ENCODE measurements at places on chromosomes 11 and 22.
A peak's percentile ranks its signal among the peaks of the same experiment; 100 is the strongest.

- H3K4me1 ChIP-seq = peaks cover 3% of the 10 kb centered on the region
- H3K27ac ChIP-seq = no peak overlapping the region
Observed at GRCh38 chr11:61569701-61570100, 11.2 kb downstream of the SYT7 start.

- H3K4me3 ChIP-seq = peak within 1 kb of the TSS; percentile 80
- peaks cover 6% of the 10 kb centered on the region for H3K27me3 ChIP-seq
- peaks cover 19% of the 10 kb centered on the region for H3K4me1 ChIP-seq
- H3K27ac ChIP-seq = no peak within 1 kb of the TSS
- no peaks in the 10 kb centered on the region for H3K36me3 ChIP-seq
Observed at GRCh38 chr11:13962562-13963168, at the start of gene SPON1. Gene SPON1, plus strand, starts transcription at chr11:13962723. Its CDS starts 182 bp downstream, at chr11:13962905.

DNA sequence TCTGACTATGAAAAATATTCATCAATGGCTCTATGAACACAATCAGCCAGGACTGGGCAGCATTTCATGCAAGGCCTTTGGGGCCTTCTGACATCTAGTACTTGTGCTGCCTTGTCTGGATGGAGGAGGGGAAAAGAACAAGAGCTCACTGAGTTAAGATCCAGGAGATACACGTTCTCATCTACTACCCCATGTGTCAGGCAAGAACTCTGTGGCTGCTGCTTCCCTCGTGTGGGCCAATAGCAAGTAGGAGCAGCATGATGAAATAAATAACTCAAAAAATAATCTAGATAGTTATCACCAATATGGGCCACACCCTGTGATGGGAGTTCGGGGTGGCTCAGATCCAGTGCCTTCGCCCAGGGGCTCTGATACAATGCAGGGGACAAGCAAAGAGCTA is 7.3 kb downstream of the KCNE3 start:
- no peak for DNase-seq
- no peaks in the 10 kb centered on the region for H3K36me3 ChIP-seq
- no peak overlapping the region for H3K27ac ChIP-seq
- H3K27me3 ChIP-seq = no peaks in the 10 kb centered on the region
- H3K4me3 ChIP-seq = no peak overlapping the region

GRCh38 chr11:35144136-35144741 is 5.3 kb downstream of the CD44 start:
- peak overlapping the region; percentile 72 for H3K27ac ChIP-seq
- H3K36me3 ChIP-seq = peaks cover 91% of the 10 kb centered on the region
- no peaks in the 10 kb centered on the region for H3K27me3 ChIP-seq
- peak; percentile 74 for DNase-seq
- peaks cover 27% of the 10 kb centered on the region for H3K4me1 ChIP-seq
- no peak overlapping the region for H3K4me3 ChIP-seq

DNA sequence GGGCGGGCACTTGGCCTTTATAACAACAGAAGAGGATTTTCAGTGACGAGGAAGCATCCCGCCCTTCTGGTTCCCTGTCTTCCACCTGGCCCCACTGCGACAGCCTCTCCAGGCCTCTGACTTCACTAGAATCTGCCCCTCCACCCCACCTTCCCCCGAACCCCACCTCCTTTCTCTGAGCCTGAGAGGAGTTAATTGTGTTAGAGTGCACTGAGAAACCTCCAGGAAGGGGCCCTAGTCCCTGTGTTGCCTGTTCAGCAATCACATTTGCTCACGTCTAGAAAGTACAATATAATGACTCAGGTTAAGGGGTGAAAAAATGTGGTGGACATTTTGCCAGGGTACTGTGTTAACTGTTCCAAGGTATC is 38.8 kb downstream of the PTPRJ start:
- H3K27ac ChIP-seq = no peak overlapping the region
- H3K4me3 ChIP-seq = no peak overlapping the region
- no peaks in the 10 kb centered on the region for H3K27me3 ChIP-seq
- peaks cover 8% of the 10 kb centered on the region for H3K36me3 ChIP-seq

- peaks cover 7% of the 10 kb centered on the region for H3K4me1 ChIP-seq
- no peaks in the 10 kb centered on the region for H3K27me3 ChIP-seq
Observed at GRCh38 chr22:29275819-29276565, 7.9 kb downstream of the EWSR1 start.

DNA sequence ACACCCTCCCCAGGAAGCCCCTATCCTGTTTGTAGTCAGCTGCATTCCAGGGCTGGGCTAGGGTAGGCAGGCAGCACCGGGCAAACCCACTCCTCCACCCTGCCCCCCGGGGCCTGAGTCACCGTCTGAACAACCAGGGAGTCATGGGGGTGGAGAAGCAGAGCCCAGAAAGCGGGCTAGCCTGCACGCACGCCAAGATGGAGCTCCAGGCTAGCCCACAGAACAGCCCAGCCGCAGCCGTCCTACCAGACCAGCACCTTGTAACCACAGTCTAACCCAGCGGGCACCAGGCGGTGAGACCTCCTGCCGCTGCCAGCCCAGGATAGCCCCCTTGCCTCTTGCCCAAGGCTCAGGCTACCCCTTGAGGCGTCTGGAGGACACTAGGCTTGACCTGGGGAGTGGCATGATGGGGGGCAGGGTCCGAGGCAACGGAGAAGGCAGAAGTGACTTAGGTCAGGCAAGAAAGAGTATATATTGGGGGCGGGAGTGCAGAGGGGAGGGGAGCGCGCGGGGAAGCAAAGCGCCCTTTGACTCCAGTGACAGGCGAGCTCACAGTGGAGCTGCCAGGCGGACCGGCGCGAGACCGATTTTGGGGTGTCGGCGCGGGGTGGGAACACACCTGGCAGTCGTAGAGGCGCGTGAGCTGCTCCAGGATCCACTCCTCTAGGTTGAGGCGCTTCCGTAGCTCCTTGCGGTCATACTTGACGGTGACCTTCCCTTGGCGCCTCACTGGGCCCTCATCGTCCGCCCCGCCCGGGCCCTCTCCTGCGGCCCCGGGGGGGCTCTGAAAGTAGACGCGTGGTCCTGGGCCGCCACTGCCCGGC is 734 bp downstream of the PPP1R14B start:
- peak overlapping the region; percentile 79 for H3K27ac ChIP-seq
- H3K36me3 ChIP-seq = peaks cover 14% of the 10 kb centered on the region
- H3K4me3 ChIP-seq = peak overlapping the region; percentile 95
- peaks cover 40% of the 10 kb centered on the region for H3K4me1 ChIP-seq

GRCh38 chr11:125303694-125304093 is 139.1 kb downstream of the PKNOX2 start:
- H3K4me1 ChIP-seq = peaks cover 28% of the 10 kb centered on the region
- no peak overlapping the region for H3K27ac ChIP-seq
- no peak overlapping the region for H3K4me3 ChIP-seq
- peaks cover 29% of the 10 kb centered on the region for H3K36me3 ChIP-seq

- DNase-seq = no peak
- peaks cover 2% of the 10 kb centered on the region for H3K4me1 ChIP-seq
- H3K27me3 ChIP-seq = no peaks in the 10 kb centered on the region
- peaks cover 70% of the 10 kb centered on the region for H3K36me3 ChIP-seq
- H3K4me3 ChIP-seq = no peak overlapping the region
Observed at GRCh38 chr22:39417641-39418040, 18.1 kb downstream of the TAB1 start.

DNA sequence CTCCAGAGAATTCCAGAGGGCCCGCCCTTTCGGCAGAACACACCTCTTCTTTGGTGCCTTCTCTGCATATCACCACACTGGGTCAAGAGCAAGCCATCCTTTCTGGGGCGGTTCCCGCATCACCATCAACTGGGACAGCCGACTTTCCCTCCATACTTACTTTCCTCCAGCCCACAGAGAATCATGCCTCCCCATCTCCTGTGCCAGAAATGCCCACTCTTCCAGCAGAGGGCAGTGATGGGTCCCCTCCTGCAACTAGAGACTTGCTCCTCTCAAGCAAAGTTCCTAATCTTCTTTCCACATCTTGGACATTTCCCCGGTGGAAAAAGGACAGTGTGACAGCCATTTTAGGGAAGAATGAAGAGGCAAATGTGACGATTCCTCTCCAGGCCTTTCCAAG is 157.7 kb downstream of the C11orf91 start:
- no peak overlapping the region for H3K27ac ChIP-seq
- peak; percentile 52 for DNase-seq
- peaks cover 9% of the 10 kb centered on the region for H3K36me3 ChIP-seq
- no peaks in the 10 kb centered on the region for H3K27me3 ChIP-seq
- H3K4me1 ChIP-seq = peaks cover 4% of the 10 kb centered on the region

DNA sequence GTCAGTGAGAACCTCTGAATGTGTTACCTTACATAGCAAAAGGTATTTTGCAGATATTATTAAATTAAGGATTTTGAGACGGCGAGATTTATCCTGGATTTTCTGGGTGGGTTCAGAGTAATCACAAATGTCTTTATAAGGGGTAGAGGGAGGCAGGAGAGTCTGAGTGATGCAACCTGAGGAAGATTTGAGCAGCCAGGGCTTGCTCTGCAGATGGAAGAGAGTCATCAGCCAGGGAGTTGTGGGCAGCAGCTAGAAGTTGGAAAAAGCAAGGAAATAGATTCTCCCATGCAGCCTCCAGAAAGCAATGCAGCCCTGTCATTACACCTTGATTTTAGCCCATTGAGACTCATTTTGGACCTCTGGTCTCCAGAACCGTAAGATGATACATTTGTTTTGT is 4.1 kb upstream of the WDR74 start:
- no peak overlapping the region for H3K27ac ChIP-seq
- no peak overlapping the region for H3K4me3 ChIP-seq
- H3K4me1 ChIP-seq = peaks cover 8% of the 10 kb centered on the region
- H3K27me3 ChIP-seq = no peaks in the 10 kb centered on the region
- no peak for DNase-seq

- H3K36me3 ChIP-seq = no peaks in the 10 kb centered on the region
- H3K27me3 ChIP-seq = peaks cover 44% of the 10 kb centered on the region
- no peak for DNase-seq
- no peak overlapping the region for H3K4me3 ChIP-seq
Observed at GRCh38 chr11:44533921-44534711, 31.3 kb upstream of the CD82 start.

DNA sequence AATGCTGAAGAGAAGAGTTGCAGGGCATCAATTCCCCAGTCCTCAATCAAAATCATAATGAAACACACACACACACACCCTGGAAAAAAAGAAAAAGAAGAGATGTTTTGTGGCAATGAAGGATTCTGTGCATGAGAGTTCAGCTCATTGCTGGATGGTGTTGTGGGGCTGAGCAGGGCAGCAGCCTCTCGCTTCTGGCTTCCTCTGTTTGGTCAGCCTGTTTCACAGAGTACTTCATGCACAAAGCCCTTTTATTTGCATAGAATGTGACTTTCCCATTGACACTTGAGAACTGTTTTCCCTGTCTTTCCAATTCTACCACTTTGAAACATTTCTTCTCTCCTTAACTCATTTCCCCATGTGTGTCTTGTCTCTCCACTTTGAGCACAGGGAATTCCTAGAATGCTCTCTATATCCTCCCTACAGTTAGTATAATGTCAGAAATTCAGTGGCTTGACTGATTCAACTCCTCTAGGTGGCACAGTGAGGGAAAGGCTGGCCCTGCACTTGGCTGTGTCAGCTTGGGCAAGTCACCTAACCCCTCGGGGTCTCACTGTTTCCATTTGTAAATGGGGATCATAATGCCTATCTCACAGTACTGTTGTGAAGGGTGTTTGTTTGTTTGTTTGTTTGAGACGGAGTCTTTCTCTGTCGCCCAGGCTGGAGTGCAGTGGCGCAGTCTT is 25.4 kb upstream of the BSX start:
- no peak overlapping the region for H3K27ac ChIP-seq
- DNase-seq = no peak
- H3K36me3 ChIP-seq = no peaks in the 10 kb centered on the region
- H3K27me3 ChIP-seq = peaks cover 18% of the 10 kb centered on the region
- H3K4me1 ChIP-seq = no peaks in the 10 kb centered on the region

DNA sequence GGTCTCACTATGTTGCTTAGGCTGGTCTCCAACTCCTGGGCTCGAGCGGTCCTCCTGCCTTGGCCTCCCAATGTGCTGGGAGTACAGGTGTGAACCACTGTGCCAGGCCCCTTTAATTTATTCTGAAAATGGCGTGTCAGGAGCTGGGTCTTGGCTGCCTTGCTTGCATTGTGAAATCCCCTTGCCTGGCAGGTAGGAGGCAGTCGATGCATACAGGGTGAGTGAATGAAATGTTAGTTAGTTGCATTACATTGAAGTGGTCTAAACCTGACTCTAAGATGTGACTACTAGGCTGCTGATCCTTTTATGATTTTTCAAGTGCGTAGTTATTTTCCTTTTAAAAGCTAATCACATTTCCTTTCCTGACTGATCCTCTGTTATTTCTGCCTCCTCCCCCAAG is 42.9 kb downstream of the PARVB start:
- no peaks in the 10 kb centered on the region for H3K36me3 ChIP-seq
- no peak overlapping the region for H3K4me3 ChIP-seq
- H3K27me3 ChIP-seq = no peaks in the 10 kb centered on the region
- no peak overlapping the region for H3K27ac ChIP-seq
- no peak for DNase-seq

GRCh38 chr11:6200975-6201374 is 2.0 kb downstream of the OR52W1 start:
- peaks cover 9% of the 10 kb centered on the region for H3K36me3 ChIP-seq
- no peak overlapping the region for H3K27ac ChIP-seq
- no peak overlapping the region for H3K4me3 ChIP-seq
- H3K4me1 ChIP-seq = peaks cover 2% of the 10 kb centered on the region
- no peak for DNase-seq

- H3K27ac ChIP-seq = peak overlapping the region; percentile 73
- H3K27me3 ChIP-seq = no peaks in the 10 kb centered on the region
- peaks cover 51% of the 10 kb centered on the region for H3K36me3 ChIP-seq
- peak overlapping the region; percentile 91 for H3K4me3 ChIP-seq
- H3K4me1 ChIP-seq = peaks cover 64% of the 10 kb centered on the region
Observed at GRCh38 chr11:68039526-68040086, 781 bp downstream of the TCIRG1 start.

DNA sequence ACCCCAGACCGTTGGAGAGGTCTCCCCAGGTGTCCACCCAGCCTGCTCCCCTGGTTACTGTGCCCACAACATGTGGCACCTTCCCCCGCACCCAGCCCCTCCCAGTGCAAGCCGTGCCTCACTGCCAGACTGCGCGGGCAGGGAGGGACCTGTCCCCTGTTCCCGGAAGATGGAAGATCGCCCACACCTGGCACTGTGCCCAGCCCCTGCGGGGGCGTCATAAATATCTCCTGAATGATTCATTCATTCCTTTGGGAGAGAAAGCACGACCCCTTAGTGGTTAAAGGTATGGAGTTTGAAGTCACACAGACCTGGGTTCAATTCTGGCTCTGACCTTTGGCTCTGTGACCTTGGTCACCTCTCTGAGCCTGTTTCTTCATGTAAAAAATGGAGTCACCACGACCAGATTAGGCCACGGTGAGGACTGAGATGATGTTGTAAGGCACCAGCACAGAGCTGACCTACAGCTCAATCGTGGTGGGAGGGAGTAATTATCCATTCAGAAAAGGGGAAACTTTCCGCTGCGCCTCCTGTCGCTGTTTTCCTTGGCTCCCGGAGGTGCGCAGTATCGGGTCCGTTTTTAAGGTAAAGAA is 497 bp upstream of the SYT12 start:
- no peak overlapping the region for H3K27ac ChIP-seq
- H3K36me3 ChIP-seq = no peaks in the 10 kb centered on the region
- H3K27me3 ChIP-seq = no peaks in the 10 kb centered on the region
- no peak for DNase-seq

DNA sequence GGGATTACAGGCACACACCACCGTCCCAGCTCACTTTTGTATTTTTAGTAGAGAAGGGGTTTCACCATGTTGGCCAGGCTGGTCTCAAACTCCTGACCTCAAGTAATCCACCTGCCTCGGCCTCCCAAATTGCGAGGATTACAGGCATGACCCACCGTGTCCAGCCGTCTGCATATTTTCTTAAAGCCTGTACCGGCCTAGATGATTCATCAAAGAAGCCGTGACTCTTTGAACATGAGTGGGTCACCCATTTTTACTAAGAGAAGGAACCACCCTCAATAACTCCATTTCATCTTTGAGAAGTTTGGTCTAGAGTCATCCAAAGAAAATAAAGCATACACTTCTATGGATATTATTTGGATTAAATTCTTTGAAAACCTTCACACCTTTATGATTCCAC is 388.3 kb downstream of the NTM start:
- H3K27ac ChIP-seq = no peak overlapping the region
- no peaks in the 10 kb centered on the region for H3K36me3 ChIP-seq
- no peak overlapping the region for H3K4me3 ChIP-seq
